Stimulated activated effector memory CD8-positive, alpha-beta T cell treated with anti-CD3 and anti-CD28 coated beads, Interleukin-12 subunit alpha, Interleukin-12 subunit beta, amount 100 ng/mL, for 72 hours (primary cell): ENCODE measurements at places on chromosomes 7 and 10.

- no peak for DNase-seq
Measured at GRCh38 chr10:22222236-22223190, 4.7 kb upstream of the EBLN1 start.

GRCh38 chr7:30173058-30173897 lies 38.5 kb downstream of the MTURN start:
- DNase-seq: no peak

DNA sequence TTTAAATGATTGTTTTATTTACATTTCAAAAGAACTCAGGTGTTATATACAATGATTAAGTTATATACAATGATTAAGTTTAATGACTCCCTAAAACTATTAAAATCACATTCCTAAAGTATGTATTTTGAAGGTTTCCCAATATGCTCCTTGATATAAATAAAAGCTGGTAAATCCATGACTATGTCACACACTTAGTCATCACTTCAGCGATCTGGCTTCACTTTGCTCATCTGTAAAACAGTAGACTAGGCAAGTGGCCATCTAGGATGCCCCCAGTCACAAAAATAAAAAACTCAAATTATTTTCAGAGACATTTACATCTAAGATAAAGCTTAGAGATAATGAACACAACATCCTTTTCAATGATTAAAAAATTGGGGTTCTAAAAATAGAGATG lies 10.8 kb downstream of the ICA1 start:
- DNase-seq: no peak

DNA sequence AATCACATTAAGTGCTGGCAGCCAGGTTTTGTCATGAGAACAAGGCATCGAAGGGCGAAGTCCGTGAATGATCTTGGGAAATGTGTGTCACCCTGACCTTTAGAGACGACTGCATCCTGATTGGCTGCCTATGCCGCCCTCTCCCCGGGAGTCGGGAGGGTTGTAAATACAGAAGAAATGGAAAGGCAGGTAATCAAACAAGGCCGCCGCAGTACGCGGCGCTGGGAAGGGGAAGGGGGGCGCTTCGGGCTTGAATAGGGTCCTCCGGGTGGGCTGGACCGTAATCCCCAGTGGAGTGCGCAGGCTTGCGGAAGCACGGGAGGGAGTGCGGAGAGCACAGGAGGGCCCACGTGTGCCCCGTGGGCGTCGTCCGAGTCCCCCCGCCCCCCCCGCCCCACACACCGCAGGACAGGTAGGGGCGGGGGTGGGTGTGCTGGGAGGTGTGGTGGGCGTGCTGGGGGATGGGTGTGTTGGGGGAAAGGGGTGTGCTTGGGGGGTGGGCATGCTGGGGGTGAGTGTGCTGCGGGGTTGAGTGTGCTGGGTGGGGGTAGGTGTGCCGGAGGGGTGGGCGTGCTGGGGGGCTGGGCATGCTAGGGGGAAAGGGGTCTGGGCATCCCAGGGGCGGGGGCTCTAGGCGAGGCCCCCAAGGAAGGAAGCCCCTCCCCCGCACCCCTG lies 169.4 kb downstream of the ARHGAP12 start:
- peak; percentile 77 for DNase-seq

DNA sequence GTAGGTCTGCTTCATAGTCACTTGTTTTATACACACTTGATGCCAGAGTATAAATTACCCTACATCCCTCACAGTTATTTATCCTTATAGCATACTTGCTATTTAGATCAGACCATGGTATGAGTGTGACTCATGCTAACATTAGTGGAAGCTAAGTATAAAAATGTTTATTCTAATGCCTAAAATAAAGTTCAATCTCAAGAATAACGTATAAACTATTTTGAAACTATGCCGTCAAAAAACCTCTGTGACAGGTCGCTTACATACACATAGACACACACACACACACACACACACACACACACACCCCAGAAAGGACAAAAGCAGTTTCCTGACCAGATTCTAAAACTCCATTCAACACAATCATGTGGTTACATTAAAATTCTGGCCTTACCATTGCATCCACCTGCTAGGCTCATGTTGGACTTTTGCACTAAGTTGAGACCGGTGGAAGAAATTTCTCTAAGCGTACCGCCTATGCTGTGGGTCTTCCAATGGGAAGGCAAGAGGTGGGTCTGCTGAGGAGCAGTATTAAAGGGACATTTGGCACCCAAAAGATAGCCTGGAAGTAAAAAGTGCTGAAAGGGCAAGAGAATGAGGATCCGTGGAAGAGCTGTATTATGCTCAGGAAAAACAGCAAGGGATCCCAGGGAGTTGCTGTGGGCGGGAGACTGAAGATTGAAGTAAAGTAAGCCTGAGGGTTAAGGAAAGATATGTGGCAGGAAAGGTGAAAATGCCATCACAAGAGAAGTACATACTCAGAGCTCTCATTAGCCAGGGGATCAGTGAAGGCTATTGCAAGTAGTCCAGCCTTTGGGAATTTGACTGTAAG lies 5.0 kb downstream of the FOXP2 start:
- DNase-seq: no peak

DNA sequence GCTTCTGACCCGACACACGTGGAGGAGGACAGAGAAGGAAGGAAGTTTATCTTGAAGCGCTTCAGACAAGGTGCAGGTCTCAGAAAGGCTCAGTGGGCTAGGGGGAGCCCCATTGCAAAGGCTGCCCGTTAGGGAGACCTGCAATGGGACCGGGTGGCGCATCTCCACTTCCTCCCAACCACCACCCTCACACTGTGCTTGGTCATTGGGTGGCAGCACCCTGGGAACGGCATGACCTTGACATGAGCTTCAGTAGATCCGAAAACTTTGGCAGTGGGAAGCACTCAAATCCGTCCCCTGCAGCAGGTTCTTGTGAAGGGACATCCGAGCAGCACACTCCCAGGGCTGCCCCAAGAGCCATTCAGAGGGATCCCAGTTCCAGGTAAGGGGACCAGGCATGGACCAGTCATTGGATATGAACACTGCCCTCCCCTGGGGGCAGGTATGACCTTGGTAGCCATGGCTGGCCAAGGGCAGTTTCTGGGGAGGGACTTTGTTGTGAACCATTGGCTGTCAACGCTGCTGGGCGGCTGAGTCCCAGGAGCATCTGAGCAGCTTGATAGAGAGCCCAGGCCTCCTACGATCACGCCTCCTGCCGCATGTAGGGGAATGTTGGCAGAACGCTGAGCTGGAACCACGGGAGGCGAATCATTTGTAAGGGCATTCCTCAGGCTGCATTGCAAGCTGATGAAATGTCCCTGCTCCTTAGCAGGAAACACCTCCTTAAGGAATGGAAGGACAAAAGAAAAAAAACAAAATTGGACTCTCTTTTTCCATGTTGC lies 31.7 kb downstream of the GALNTL5 start:
- no peak for DNase-seq

DNA sequence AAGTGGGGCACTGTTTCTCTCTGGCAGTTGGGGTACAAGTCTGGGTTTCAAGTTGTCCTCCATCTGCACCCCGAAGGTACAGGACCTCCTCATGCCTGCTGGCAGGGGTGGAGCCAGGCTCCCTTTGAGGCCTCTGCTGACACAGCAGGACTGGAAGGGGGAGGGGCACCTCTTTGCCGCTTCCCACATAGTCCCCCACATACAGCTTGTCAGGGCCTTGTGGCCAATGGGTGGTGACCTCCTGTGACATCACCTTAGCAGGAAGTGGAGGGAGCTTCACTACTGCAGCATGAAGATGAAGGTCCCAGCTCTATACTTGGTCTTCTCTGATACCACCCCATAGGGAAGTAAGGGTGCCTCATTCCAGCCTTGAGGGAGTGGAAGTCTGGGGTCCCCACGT lies 167.8 kb downstream of the RAMP3 start:
- DNase-seq: no peak

DNA sequence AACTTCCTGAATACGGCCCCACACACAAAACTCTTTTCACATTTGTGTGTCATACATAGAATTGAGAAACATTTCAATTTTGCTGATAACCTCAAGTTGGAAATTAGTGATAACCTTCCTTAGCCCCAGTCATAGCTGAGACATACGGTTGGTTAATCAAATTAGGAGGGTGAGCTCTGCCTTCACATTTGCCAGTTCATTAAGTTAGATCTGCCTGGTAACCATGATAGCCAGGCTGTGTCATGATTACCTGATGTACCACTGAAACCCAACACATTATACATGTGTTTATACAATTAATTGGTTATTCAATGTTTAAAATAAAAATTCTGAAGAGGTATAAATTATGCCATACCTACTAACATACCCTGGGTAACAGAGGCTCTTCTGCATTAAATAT lies 60.8 kb upstream of the RAB11FIP2 start:
- no peak for DNase-seq

- DNase-seq: no peak
Measured at GRCh38 chr10:57692255-57692980, 575.3 kb downstream of the IPMK start.

GRCh38 chr10:132850246-132850645 lies 64.3 kb upstream of the NKX6-2 start:
- no peak for DNase-seq

DNA sequence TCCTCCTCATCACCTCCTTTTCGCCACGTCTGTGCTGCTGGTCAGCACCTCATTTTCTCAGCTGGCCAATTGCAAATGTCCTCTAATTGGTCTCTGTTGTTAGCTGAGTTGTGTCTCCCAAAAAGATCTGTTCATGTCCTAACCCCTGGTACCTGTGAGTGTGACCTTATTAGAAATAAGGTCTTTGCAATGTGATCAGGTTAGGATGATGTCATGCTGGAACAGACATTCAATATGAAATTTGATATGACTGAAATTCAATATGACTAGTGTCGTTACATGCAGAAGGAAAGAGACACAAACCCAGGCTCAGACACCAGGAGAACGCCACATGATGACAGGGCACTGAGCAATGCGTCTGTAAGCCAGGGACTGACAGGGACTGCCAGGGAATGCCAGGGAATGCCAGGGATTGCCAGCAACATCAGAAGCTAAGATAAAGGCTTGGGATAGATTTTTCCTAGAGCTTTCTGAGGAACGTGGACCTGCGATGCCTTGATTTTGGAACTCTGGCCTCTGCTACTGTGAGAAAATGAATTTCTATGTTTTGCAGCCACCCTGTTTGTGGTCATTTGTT lies 77.5 kb upstream of the CXCL12 start:
- DNase-seq: no peak

- DNase-seq: no peak
Measured at GRCh38 chr10:99682752-99683151, 23.4 kb downstream of the ENTPD7 start.

DNA sequence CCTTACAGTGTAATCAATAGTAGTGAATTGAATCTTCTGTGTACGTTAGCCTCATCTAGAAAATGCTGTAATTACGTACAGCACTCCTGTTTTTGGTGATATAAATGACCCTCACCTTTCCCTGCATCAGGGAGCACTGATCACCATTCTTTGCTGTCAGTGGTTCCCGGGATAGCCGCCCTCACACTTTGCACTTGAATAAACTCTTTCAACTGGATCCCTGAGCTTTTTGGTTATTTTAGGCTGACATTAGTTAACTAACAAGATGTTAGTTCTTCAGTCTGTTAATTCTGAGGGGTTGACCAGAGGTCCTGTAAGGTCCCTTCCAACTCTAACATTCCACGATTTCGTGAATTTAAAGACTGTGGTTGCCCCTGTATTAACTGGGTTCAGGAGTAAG lies 23.4 kb upstream of the ZC3HAV1 start:
- no peak for DNase-seq

- no peak for DNase-seq
Measured at GRCh38 chr10:51502124-51502523, 197.3 kb downstream of the CSTF2T start.

- no peak for DNase-seq
Measured at GRCh38 chr7:150877536-150877935, 25.2 kb downstream of the AOC1 start.

DNA sequence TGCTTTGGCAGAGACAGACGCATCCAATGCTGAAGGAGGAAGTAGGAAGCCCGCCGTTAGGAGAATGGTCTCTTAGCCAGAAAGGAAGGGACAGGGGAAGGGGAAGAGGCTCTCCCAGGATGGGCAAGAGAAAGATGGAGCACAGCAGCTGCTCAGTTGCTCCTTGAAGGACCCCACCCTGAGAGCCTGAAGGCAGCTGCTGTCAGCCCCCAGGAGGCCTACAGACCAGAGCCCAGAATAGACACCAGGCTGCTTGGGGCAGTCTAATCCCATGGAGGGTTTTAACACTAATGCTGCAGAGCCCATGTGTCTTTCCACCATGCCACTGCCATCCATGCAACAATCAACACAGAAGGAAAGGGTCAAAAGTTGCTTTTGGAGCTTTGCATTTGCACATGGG lies 3.5 kb upstream of the C7orf33 start:
- no peak for DNase-seq

DNA sequence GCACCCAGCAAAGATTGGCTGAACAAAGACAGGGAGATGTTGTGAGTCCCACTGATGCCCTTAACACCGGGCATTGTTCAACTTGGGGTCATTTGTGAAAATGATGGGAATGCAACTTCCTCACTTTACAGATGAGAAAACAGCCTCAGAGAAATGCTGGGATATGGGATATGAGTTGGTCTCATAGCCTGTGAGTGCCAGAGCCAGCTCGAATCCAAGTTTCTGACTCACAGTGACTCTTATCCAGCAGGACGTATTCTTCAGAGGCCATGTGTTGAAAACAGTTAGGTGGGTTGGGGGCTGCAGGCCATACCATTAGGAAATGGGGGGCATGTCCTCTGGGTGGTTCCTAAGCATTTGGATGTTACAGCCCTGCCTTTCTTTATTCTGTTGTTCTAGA lies 45.2 kb downstream of the KIAA1217 start:
- DNase-seq: no peak

DNA sequence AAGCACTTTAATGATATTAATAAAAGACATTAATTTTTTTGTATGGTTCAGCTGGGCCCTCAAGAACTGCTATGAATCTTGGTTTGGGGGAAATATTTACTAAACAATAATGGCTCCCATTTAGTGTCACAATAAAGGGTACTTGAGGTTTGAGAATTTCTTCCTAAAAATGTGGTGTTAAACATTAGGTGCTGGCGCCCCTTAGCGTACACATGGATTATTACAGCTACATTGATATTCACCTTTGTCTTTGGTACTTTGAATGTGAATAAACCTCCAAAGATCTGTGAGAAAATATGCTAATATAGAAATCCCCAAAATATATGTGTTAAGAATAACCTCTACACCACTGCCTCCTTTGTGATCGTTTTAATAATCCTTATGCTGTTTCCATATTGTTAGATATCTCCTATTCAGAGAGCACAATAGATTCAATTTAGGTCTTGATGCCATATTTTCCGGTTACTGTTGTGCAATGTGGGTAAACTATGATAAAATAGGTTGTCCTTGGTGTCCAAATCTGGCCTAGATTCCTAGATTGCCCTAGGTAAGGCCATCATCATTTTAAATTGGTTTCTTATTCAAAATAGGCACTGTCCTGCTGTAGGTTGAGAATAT lies 161.8 kb upstream of the CACNA2D1 start:
- DNase-seq: no peak

GRCh38 chr10:83533290-83533689 lies 606.0 kb upstream of the GHITM start:
- no peak for DNase-seq
